ENCODE measurements at places on chromosomes 16 and 17.
A peak's percentile ranks its signal among the peaks of the same experiment; 100 is the strongest.

DNA sequence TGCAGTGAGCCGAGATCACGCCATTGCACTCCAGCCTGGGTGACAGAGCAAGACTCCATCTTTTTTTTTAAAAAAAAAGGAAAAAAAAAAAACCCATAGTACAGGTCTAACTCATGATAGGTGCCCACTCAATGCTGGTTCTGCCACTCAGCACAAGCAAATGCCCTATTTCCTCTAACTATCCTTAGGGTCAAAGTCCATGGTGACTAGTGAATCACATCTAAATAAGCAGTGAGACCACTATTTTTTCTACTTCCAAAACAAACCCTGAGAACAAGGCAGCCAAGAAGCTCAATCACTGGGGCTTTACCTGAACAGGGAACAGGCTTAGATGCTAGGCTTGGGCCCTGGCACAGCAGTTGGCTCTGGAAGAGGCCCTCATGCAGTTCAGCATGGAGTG lies 3.4 kb downstream of the BLTP2 start:
- DNase-seq, result no peak

- DNase-seq, result no peak
These were observed 644.1 kb downstream of the KCNJ2 start for GRCh38 chr17:70813355-70813930.

DNA sequence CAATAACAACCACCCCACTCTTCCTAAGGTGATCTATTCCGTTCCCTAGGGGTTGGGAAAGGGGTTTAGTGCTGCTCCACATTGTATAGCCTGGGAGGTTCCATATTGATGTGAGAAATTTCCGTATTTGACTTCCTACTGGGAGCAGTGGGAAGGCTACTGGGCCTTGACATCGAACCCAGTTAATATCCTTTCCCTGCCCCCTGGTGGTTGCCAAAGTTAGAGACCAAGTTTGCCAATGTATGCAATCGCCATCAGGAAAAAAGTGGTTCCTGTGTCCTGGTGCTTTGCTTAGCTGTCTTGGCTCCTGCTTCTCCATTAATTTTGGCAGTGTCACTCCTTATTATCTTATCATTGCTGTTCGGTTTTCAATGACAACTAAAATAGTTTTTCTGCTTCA lies 914.9 kb downstream of the KCNJ2 start:
- peak; percentile 15 for DNase-seq

GRCh38 chr16:57051696-57052228 lies 40.6 kb upstream of the CPNE2 start:
- no peak for DNase-seq

- no peak for DNase-seq
These were observed 10.4 kb upstream of the WFDC1 start for GRCh38 chr16:84284154-84284722.

- no peak for DNase-seq
These were observed 11.4 kb downstream of the HSD3B7 start for GRCh38 chr16:30996324-30996984.

DNA sequence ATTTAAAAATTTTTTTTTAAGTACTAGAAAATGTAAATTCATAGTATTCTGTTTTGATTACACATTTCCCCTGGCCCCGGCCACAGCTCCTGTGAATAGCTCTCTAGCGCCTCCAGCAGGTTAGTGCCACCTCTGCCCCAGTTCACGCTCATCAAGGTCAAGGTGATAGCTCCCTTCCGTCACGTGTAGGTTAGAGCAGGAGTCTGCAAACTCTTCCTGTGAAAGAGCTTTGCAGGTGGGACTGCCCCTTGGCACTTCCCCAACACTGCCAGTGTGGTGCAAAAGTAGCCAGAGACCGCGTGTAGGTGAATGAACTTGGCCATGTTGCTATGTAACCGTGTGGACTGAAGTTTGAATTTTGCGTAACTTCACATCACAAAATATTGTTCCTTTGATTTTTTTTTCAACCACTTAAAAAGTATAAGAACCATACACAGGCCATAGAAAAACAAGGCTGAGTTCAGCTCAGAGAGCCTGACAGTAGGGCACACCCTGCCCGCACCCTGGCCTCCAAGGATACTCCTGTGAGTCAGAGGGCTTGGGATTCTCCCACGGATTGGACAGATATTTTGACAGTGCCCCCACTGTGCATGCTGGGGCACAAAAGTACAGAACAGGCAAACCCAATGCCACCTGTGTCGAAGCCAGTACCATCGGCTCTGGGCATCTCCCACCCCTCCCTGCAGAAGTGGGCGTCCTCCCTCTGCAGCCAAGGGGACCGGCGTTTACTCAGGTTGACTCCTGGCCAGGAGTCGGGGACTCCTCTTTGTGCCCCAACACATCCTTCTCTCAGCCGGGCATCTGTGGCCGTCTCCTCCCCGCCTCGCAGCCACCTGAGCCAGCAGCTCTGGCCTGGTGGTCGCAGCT lies 92.0 kb upstream of the CHMP6 start:
- DNase-seq, result no peak

DNA sequence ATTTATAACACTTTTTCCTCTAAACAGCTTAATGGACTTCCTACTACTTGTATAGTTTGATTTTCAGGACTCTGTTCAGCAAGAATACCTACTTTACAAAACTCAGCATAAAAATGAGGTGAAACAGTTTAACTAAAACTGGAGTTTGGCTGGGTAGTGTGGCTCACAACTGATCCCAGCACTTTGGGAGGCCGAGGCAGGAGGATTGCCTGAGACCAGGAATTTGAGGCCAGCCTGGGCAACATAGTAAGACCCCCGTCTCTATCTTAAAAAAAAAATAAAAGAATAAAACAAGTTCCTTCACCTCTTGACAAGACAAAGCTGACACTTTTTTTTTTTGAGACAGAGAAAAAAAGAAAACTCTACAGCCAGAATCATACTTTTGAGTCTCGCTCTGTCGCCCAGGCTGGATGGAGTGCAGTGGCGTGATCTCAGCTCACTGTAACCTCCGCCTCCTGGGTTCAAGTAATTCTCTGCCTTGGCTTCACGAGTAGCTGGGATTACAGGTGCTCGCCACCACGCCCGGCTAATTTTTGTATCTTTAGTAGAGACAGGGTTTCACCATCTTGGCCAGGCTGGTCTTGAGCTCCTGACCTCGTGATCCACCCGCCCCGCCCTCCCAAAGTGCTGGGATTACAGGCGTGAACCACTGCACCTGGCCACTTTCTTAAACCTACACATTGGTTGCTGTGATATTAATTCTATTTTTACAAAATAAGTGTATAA lies 2.6 kb downstream of the PDF start:
- DNase-seq, result no peak

GRCh38 chr17:80931421-80932265 lies 60.0 kb upstream of the CHMP6 start:
- no peak for DNase-seq

DNA sequence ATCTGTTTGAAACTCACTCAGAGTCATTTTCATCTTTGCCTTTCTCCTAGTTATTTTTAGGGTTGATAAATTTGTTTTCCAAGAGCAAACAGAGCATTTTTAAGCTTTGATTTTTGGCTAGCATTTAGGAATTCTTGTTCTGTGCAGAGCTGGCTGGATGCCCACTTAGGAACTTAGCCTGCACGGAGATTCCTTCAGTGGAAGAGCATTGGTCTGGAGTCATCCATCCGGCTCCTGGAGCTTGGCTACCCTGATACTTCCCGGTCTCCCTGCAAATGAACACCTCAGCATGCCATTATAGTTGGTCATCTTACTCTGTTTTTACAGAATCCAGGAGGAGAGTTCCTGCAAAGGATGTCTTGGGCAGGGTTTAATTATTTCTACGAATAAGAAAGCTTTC lies 57.1 kb downstream of the SPECC1 start:
- no peak for DNase-seq

DNA sequence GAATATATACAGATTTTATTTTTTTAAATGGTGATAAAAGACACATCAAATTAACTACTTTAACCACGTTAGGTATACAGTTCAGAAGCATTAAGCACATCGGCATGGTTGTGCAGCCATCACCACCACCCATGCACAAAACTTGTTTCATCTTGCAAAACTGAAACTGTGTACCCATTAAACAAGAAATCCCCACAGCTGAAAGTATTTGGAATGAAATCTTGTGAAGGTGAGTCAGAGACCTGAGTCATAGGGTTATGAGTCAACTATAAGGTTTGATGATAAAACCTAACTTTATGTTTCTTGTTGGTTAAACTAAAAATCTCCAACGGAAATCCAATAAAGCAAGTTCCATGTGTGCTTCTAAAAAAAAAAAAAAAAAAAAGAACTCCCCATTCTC lies 561.6 kb upstream of the PSMD7 start:
- no peak for DNase-seq

- DNase-seq, result no peak
These were observed 10.2 kb upstream of the UBE2I start for GRCh38 chr16:1299012-1299867.

DNA sequence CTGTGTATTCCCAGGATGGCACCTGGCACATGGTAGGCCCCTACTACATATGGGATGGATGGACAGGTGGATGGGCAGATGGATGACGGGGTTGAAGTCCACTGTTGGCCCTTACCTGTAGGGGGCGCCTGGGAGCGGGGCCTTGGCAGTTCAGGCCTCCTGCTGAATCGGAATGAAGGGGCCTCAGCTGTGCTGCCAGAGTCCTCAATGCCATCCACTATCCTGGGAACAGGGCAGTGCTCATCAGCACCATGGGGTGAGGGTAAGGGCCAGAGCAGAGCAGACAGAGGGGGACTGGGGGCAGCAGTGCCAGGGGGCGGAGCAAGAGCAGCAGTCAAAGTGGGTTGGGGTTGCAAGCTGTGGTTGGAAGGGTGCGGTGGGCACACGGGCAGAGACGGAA lies 8.3 kb upstream of the RAB5C start:
- DNase-seq, result no peak

- DNase-seq, result no peak
These were observed 1.1 kb downstream of the CACNB1 start for GRCh38 chr17:39196241-39196807.

- no peak for DNase-seq
These were observed 28.4 kb downstream of the HAPSTR1 start for GRCh38 chr16:9119795-9120194.

DNA sequence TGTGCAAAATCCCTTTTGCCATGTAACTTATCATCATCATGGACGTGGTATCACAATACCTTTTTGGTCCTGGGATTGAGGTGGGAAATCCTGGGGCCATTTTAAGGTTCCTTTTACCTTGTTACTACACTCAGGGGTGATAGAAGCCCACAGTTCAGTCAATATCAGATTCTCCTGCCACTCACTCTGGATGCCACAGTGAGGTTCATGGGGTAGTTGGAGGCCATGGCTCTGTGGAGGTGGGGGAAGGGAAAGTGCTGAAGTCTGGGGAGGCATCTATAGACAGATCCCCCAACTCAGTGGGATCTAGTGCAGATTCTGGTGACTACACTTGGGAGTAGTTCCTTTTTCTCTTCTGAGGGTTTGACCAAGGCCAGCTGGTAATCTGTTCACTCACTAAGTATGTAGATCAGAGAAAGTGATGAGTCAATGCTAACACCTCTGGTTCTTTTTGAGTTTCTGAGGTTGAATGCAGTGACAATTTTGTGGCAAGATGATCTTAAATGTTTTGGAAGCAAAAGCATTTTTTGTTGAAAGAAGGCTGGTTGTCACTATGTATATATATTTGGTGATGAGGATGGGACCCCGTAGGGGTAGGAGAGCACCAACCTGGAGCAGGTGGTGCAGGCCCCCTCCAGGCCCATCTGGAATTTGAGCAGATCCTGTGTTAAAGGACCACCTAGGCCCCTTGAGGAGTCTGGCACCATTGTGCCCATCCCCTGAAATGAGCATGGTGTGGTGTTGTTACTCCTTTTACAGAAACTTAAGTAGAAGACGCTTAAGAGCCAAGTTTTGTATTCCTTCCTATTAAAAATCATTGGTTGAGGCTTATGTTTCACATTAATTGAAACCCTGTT lies 18.8 kb upstream of the IRF8 start:
- DNase-seq, result peak; percentile 75

GRCh38 chr17:19720631-19721426 lies 4.4 kb upstream of the SLC47A2 start:
- DNase-seq, result no peak

GRCh38 chr17:75433218-75433783 lies 23.1 kb upstream of the TMEM94 start:
- DNase-seq, result no peak

- peak; percentile 81 for DNase-seq
These were observed 4.9 kb upstream of the ACTG1 start for GRCh38 chr17:81517339-81518112.

DNA sequence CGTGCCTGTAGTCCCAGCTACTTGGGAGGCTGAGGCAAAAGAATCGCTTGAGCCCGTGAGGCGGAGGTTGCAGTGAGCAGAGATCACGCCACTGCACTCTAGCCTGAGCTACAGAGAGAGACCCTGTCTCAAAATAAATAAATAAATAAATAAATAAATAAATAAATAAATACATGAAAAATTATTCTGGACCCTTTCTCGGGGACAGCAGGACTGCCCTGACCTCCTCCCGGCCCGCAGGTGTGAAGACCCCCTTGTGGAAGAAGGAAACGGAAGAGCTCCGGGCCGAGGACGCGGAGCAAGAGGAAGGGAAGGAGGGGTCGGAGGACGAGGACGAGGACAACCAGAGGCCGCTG lies 3.1 kb downstream of the C17orf50 start:
- DNase-seq, result no peak

DNA sequence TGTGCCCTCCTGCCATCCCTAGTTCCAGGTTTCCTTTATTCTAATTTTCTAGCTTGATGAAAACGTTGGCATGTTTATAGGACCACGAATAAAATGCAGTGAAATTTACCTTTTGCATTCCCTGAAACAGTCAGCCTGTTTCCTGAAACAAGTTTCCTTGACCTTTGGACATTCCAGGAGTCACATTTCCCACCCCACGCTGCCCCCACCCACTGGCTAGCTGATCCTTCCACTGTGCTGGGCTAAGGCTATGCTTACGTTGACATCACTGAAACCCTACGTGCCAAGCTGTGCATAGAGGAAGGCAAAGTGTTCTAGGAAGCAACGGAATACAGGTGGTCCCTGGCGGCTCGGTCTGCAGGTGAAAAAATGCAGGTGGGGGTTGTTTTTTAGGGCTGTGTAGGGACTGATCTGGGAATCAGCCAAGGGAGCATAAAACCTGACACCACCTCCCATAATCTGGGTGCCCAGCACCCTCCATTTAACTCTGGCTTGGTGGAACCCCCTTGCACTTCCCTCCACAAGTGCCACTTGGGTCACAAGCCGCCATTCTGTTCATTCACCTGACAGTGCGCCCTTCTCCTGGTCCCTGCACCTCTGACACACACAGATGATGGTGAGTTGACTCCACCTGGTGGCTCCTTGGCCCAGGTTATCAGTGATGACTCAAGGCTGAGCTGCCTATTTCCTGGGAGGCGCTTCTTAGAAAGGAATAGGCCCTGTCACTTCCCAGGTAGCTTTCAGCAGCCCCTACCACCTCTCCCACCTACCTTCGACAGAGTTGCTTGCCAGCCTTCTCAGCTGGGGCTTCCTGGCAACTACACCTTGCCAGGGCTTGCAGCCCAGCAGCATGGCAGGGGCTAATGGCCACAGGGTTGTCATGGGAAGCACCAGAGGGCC lies 83.7 kb downstream of the N4BP1 start:
- no peak for DNase-seq

- DNase-seq, result no peak
These were observed 306.8 kb upstream of the CCL2 start for GRCh38 chr17:33948309-33948708.

- DNase-seq, result no peak
These were observed 279.8 kb upstream of the SALL1 start for GRCh38 chr16:51430716-51431369.

All from MV-4-11 (cell line).